ENCODE measurements at places on chromosomes 5 and 9.

DNA sequence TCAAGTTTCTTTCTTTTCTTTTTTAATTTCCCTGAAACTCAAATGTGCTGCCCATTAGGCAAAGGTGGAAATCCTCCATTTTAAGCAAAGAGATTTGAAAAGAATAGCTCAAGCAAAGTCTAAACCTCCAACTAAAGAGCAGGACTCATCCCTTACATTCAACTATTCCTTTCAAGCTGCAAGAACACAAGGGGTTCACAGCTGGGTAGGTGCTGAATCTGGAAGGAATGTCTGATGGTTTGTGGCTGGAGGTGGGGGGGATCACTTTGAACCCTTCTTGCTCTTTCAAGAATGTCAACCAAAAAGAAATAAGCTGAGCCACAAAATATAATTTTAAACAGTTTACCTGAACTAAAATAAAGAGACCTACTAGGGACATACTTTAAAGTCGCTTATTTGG lies 375.7 kb upstream of the CDH10 start:
- no peak for DNase-seq

DNA sequence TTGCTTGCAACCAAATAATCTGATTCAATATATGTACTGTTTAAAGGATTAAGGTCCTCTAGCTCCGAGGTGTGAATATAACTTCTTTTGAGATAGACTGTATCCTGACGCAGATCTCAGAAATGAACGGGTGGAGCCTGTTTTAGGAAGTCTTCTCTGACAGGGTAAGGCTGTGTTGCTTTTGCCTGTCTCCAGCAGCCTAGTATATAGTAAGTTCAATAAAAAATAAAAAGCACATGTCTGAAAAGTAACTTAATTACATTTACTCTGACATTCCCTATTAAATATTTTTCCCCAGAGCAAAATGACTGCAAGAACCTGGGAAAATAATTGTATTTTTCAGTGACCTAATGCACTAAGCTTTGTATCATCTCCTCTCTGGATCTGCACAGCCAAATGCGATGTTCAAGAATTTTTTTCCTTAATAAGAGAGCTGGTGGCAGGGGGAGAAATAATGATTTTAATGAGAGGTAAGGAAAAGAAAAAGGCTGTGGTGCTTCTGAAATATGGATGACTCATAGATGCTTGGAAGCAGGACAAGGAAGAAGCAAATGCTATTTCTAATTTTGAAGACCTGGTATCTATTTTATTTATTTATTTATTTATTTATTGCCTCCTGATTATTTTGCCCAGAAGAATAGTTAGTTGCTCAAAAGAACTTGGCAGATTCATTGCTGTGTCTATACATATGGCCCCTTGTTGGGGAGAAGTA lies 7.3 kb downstream of the PPP3R2 start:
- DNase-seq = no peak

DNA sequence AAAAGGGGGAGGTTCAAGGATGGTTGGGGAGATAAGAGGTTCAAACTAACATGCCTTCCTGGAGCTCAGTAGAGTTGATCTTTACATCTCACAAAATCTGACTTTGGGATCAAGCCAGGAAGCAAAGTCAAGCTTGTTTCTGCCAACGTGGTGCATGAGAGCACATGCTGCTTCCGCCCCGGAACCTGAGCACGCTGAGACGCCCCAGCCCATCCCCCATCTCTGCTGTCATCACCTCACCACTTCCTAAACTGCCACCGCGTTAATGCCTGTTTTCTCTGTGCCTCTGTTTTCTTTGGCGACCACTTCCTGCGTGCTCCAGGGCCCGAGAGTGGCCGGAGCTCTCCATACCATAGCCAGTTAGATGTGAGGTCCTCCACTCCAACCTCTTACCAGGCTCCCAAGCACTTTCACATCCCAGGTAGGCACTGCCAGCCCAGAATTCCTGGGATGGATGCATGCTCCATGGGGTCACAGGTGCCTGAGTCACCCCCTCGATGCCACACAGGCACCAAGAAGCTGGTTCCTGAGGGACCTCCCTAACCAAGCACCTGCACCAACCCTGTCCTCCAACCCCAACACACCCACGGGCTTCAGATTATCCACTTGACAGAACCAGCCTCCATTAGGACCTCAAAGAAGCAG lies 31.2 kb upstream of the AFAP1L1 start:
- DNase-seq = peak; percentile 95

DNA sequence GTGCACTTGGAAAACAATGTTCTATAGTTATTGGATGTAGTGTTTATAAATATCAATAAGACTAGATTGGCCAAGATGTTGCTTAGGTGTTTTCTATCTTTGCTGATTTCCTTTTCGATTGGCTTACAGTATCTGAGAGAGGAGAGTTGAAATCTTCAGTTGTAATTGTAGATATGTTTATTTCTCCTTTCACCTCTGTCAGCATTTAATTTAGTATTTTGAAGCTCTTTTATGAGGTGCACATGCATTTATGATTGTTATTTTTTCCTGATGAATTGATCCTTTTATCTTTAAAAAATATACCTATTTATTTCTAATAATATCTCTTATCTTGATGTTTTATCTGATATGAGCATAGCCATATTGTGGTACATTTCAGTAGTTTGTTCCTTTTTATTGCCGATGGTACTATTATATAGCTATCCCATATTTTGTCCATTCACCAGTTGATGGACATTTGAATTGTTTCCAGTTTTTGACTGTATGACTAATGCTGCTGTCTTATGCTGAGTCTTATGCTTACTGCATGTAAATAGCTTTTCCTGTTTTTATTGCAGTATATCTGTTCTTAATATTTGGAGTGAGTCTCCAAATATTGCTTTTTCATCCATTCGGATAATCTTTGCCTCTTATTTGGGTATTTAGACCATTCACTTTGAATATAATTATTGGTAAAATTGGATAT lies 34.7 kb downstream of the ERCC6L2 start:
- no peak for DNase-seq

GRCh38 chr5:66680221-66680620 lies 84.0 kb downstream of the MAST4 start:
- no peak for DNase-seq

DNA sequence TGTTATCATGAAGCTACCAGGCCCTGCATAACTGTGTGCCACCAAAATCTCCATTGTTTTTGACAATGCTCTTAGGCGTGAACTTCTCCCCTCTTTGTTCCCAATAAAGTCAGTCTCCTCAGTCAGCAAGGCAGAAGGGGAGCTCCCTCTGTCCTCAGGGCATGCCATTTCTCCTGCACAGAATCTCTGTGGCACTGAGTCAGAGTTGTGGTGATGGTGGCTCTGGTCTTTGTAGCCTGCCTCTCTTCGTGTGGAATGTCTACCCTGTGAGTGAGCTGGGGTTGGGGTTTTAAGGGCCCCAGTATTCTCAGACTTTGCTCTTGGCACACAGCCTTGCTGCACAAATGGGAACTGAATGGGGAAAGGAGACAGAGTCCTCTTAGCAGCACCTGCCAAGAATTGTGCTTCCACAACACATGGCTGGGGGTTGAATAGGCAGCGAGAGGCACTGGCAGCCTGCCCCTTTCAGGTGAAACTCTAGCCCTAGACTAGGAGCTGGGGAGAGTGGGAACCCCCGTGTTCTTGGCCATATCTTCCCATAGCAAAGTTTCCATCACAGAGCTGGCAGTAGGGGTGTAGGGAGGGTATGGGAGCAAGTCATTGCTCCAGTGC lies 146.6 kb downstream of the SH3GL2 start:
- DNase-seq = no peak

DNA sequence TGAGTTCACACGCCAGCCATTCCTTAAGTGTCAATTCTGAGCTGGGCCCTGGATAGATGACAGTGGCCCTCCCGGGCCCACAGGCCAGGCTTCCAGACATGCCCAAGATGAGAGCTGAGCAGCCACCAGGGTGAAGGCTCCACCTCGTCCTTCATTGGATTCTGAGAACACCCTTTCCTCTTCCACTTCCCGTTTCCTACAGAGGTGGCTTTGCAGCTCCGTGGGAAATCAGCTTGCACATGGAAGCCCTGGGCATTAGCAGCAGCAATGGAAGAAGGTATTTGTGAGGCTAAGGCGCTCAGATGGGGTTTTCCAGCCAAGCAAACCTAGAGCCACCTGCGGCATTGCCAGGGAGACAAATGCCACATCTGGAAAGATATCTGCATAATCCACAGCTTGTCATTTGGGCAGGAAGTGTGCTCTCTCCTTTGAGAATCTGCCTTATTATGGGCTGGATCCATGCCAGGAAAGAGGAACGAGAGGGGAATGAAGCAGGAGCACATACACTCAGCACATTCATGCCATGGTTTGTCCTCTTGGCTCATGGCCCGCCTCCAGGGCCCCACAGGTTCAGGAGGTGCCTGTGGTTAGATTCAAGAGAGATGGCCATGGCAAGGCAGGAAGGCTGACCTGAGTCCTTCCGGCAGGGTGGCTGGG lies 34.1 kb downstream of the CFAP77 start:
- DNase-seq = no peak

GRCh38 chr5:126926187-126926586 lies 104.2 kb downstream of the MARCHF3 start:
- no peak for DNase-seq

DNA sequence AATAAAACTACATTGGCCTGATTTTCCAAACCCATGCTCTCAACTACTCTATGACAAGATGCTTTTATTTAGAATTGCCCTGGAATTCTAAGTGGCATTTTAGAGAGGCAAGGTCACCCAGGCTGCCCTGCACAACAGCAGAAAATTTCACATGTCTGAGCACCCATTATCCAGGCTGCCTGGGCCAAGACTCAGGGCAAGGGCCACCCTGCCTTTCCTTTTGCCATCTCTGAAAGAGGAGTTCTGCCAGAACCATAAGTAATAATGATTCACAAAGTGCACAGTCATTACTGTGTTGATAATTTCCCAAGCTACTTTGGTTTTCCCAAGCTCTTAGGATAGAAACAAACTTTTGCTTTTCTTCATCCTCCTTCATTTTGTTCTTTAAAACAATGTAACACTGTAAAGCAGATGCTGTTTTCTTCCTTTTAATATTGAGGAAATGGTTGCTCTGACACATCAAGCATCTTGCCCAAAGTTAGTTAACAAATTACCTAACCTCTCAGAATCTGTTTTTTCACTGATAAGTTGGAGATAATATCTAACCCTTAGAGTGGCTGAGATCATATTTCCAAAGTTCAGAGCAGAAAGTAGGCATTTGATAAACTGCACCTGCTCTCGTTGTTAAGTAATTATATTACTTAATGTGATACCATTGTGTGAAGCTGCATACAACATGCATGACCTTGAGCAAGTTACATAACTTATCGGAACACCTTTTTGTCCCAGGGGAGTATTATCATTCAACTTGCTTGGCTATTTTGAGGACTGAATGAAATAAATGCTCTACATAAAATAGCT lies 325.6 kb downstream of the PRELID2 start:
- DNase-seq = no peak

GRCh38 chr5:159426694-159427093 lies 96.4 kb upstream of the IL12B start:
- DNase-seq = no peak

- DNase-seq = no peak
Measured at GRCh38 chr5:98786191-98786853, 12.9 kb downstream of the RGMB start.

DNA sequence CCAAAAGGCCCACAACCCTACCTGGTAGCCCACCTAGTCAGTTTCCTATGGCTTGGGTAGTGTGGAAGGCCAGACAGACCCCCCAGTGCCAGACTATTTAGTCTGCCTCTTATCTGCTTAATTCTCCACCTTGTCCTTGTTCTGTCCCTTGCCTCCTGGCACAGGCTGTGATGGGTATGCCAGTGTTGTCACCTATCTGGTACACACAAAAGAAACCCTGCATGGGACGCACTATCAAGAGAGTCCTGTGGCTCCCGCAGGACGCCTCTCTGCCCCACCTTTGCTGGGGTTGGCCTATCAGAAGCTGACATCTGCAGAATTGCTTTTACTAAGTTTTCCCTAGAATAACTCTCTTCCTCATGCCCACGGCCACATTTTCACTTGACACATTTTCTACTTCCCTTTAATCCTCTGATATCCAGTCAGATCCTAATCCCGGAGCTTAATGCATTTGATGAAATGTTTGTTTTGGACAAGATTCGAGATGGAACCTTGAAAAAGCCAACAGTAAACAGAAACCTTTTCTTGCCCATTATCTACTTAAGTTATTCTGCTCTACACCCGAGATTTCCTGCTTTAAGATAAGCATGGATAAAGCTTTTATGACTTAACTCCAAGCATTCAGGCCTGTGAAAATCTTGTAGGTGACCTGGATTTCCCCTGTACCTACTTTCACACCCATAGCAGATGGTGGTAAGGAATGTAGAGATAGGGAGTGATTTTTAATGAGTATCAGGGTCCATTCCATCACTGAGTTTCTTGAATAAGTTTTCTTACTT lies 468.5 kb downstream of the ZNF608 start:
- no peak for DNase-seq

DNA sequence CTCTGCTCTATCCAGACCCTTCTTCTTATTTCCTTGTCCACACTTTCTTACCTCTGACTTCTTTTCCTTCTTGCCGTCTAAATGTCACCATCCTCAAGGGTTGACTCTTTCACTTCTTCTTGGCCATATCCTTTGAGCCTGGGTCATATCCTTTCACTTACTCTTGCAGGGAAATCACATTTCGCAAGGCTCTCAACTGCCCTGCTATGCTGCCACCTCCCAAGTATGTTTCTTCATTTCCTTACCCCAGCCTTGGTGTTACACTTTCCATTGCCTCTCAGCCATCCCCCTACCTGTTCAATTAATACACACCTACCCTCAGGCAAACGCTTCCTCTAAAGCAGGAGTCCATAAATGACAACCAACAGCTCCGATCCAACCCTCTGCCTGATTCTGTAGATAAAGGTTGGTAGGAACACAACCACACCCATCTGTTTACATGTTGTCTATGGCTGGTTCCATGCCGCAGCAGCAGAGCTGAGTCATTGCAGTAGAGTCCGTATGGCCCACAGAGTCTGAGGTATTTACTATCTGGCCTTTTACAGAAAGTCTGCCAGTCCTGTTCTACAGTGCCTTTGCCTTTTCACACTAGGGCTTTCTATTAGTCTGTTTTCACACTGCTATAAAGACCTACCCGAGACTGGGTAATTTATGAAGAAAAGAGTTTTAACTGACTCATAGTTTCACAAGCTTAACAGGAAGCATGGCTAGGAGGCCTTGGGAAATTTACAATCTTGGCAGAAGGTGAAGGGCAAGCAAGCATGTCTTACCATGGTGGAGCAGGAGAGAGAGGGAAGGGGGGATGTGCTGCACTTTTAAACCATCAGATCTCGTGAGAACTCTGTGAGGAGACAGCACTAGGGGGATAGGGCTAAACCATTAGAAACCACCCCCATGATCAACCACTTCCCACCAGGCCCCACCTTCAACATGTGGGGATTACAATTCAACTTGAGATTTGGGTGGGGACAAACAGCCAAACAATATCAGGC lies 97.9 kb downstream of the SV2C start:
- no peak for DNase-seq
